ENCODE measurements at places on chromosomes 5 and 9. TPM values are rescaled to one million over a fixed set of nuclear protein-coding genes. Genes with fewer than 3 reads are reported as not detected.

OBP2B gene
- not detected for total RNA-seq

ANXA2R gene
- 1.1 TPM for total RNA-seq

DOCK8 gene
- total RNA-seq, result 0.19 TPM

TCF7 gene
- total RNA-seq, result under 0.01 TPM

TMEM215 gene
- not detected for total RNA-seq

TRPM6 gene
- total RNA-seq, result not detected

NR5A1 gene
- not detected for total RNA-seq

SLC36A1 gene
- total RNA-seq, result 5.1 TPM

KIF27 gene
- 4.5 TPM for total RNA-seq

FSTL4 gene
- total RNA-seq, result not detected

HRH2 gene
- total RNA-seq, result not detected

KCNV2 gene
- total RNA-seq, result not detected

STXBP1 gene
- 19.6 TPM for total RNA-seq

SLIT3 gene
- 3.1 TPM for total RNA-seq

LCN10 gene
- total RNA-seq, result not detected

CNTNAP3B gene
- total RNA-seq, result 18.9 TPM

Data from regular cardiac myocyte (primary cell).